Activated CD8-positive, alpha-beta memory T cell treated with anti-CD3 and anti-CD28 coated beads, Interleukin-2, amount 10 ng/mL, durations not matched to agents 7 days and 5 days (primary cell): ENCODE measurements at places on chromosomes 2 and 18. TPM values are rescaled to one million over a fixed set of nuclear protein-coding genes. Genes with fewer than 3 reads are reported as not detected.

Gene YPEL5
- 24.2 TPM for total RNA-seq

Gene POMC
- total RNA-seq: 4.3 TPM

DNA sequence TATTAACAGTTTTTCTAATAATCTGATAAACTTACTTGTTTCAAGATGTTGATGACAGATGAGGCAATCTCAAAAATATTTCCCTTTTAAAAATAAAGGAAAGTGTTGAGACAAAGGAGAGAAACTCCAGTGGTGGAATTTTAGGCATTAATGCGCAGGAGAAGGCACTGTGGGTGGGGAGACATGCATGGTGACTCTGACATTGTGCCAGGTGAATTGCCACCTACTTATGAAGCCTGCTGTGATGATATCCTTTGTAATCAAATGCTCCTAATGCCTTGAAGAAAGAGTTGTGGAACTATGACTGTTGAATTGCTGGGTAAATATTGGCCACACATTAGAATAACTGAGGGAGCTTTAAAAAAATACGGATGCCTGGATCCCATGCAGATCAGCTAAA lies 101.4 kb downstream of the PLA2R1 start:
- no peak overlapping the region for H3K4me3 ChIP-seq
- no peaks in the 10 kb centered on the region for H3K36me3 ChIP-seq
- no peak for DNase-seq
- H3K27ac ChIP-seq: no peak overlapping the region

- H3K4me3 ChIP-seq: no peak overlapping the region
- H3K4me1 ChIP-seq: peaks cover 4% of the 10 kb centered on the region
- DNase-seq: no peak
- H3K27ac ChIP-seq: peak overlapping the region; percentile 52
- peaks cover 37% of the 10 kb centered on the region for H3K27me3 ChIP-seq
- peaks cover 6% of the 10 kb centered on the region for H3K36me3 ChIP-seq
These were observed 43.4 kb downstream of the KCNF1 start for GRCh38 chr2:10954856-10955818.

- H3K4me1 ChIP-seq: no peaks in the 10 kb centered on the region
- H3K4me3 ChIP-seq: no peak overlapping the region
- H3K27ac ChIP-seq: no peak overlapping the region
- no peak for DNase-seq
These were observed 12.4 kb downstream of the ATOH8 start for GRCh38 chr2:85766229-85766628.

DNA sequence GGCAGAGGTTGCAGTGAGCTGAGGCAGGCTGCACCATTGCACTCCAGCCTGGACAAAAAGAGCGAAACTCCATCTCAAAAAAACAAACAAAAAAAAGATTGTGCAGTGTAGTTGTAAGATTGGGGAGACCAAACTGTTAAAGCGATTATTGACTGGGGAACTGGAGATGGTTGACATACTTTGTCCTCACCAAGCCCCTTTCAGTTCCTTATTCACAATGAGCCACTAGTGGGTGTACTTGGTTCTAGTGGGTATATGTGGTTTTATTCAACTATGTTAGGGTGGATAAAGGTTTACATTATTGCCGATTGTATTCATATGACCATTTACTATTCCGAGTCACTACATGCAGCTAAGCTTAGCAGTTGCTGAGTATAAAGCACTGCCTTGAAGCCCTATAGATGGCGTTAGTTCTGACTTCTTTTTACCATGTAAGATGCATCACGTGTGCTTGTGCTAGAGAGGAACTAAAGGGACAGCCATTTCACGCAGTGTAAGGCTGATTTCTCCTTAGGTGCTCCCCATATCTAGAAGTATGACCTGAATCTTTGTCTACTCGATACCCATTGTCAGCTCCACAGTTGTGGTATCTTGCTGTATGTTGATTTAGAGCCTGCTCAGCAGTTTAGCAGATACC lies 12.1 kb downstream of the EIF4E2 start:
- DNase-seq: no peak
- peaks cover 59% of the 10 kb centered on the region for H3K36me3 ChIP-seq
- no peaks in the 10 kb centered on the region for H3K27me3 ChIP-seq
- H3K4me3 ChIP-seq: no peak overlapping the region

DNA sequence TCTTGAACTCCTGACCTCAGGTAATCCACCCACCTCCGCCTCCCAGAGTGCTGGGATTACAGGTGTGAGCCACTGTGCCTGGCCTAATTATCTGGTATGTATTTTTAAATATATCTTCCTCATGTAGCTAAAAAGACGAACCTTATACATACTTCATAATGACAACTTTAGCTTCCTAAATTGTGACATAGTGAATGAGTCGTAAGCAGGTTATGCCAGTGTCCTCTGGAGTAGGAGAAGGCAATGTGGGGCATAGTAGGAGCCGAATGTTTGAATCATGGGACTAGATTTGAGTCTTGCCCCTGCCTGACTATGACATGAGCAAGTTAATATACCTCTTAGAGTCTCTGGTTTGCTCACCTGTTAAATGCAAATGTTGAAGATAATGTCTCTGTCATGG lies 95.8 kb upstream of the FOSL2 start:
- H3K27ac ChIP-seq: no peak overlapping the region
- DNase-seq: no peak
- H3K36me3 ChIP-seq: peaks cover 20% of the 10 kb centered on the region
- peaks cover 7% of the 10 kb centered on the region for H3K4me1 ChIP-seq
- H3K27me3 ChIP-seq: no peaks in the 10 kb centered on the region

DNA sequence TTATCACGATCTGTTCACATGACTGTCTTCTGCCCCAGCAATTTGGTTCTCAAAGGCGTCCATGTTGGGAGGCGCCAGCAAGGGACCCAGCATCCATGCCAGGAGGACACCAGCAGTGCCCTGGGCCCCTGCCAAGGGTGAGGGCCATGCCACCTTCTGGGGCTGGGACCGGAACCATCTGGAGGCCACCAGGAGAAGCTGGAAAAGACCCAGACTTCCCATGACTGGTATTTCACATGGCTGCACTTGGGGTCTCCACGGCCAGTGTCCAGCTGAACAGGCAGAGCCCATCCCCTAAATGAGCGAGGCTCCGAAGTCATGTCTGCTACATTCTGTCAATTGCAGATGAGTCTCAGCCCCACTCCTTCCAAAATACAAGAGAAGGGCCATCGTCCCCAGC lies 306.8 kb upstream of the HS6ST1 start:
- peaks cover 54% of the 10 kb centered on the region for H3K27me3 ChIP-seq
- peaks cover 22% of the 10 kb centered on the region for H3K4me1 ChIP-seq
- H3K4me3 ChIP-seq: no peak overlapping the region
- no peak overlapping the region for H3K27ac ChIP-seq
- DNase-seq: no peak
- H3K36me3 ChIP-seq: no peaks in the 10 kb centered on the region

DNA sequence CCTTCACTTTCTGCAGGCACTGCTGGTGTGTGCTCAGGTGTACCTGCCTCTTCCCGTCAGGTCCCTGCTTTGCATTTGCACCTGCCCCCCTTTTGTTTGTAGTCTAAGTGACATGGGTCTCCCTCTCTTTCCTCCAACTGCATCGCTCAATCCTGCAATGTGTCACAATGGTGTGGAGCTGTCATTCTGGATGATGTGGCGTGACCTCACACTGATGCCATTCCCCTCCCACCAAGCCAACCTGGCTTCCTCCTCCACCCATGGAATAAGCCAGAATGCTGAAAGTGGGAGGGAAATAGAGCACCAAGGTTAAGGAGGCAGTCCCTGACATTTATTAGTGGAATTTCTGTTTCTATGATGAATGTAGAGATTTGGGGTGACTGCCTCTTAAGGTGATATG lies 156.7 kb downstream of the ZBTB7C start:
- H3K27ac ChIP-seq: no peak overlapping the region
- DNase-seq: no peak
- peaks cover 41% of the 10 kb centered on the region for H3K27me3 ChIP-seq
- H3K4me3 ChIP-seq: no peak overlapping the region
- H3K36me3 ChIP-seq: no peaks in the 10 kb centered on the region

DNA sequence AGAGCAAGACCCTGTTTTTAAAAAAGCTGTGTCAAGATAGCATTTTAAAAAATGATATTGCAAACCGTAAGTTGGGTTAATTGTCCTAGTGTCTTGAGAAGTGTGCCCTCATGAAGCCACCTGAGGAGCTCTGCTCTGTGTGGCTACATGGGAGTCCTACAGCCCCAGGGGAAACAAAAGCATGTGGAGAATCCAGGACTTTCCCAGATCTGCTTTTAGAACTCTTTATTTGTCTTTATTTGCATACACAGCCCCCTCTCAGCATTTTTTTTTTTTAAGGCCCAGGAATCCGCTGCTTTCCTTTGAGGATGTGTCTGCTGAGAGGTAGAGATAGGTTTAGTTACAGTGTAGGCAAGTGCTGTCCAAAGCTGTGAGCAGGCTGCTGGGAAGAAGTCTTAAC lies 219.2 kb downstream of the FHOD3 start:
- no peak overlapping the region for H3K27ac ChIP-seq
- H3K4me3 ChIP-seq: no peak overlapping the region
- no peaks in the 10 kb centered on the region for H3K4me1 ChIP-seq

DNA sequence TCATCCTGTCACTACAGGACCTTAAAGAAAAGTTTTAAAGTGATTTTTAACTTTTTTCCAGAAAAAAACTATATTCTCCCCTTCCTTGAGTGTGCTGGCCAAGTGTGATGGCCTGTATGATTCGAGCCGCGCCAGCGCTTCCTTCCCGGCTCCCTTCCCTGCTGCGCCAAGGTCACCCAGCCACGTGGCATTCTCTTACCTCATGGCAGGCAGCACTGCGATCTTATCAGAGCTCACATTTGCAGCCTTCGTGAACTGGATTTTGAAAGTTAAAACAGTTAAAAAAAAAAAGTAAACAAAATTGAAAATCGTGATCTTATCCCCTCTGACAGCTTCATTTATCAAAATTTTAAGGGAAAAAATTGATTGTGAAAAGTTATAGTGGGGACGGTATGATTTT lies 279.8 kb downstream of the PTGR3 start:
- DNase-seq: no peak
- no peaks in the 10 kb centered on the region for H3K27me3 ChIP-seq
- H3K4me3 ChIP-seq: no peak overlapping the region
- no peaks in the 10 kb centered on the region for H3K4me1 ChIP-seq
